ENCODE measurements at places on chromosomes 12 and 14. TPM values are rescaled to one million over a fixed set of nuclear protein-coding genes. Genes with fewer than 3 reads are reported as not detected.

The RD3L gene
- total RNA-seq, result not detected

The DUSP6 gene
- 119 TPM for total RNA-seq

The OR10P1 gene
- total RNA-seq, result not detected

The KRT77 gene
- not detected for total RNA-seq

The TMEM132C gene
- not detected for total RNA-seq

The DNAJC22 gene
- 0.29 TPM for total RNA-seq

The KSR2 gene
- total RNA-seq, result not detected

The TTC6 gene
- total RNA-seq, result not detected

The TIMELESS gene
- 62.7 TPM for total RNA-seq

The MORN3 gene
- total RNA-seq, result 0.37 TPM

The MGP gene
- 0.34 TPM for total RNA-seq

The INSM2 gene
- total RNA-seq, result not detected

The GPRC5D gene
- total RNA-seq, result not detected

The HCAR1 gene
- total RNA-seq, result 0.08 TPM

The TMPRSS12 gene
- total RNA-seq, result not detected

The TBC1D30 gene
- 0.11 TPM for total RNA-seq

The A2ML1 gene
- not detected for total RNA-seq

The NELL2 gene
- total RNA-seq, result 43.8 TPM

The TNS2 gene
- total RNA-seq, result 1.0 TPM

The GUCY2C gene
- not detected for total RNA-seq

The RNASE7 gene
- not detected for total RNA-seq

The CMA1 gene
- 0.52 TPM for total RNA-seq
